Ovary (tissue), 10 donors: ENCODE measurements at places on chromosomes 5 and 9. TPM values are rescaled to one million over a fixed set of nuclear protein-coding genes. Genes with fewer than 3 reads are reported as not detected.
A peak's percentile ranks its signal among the peaks of the same experiment; 100 is the strongest.

DNA sequence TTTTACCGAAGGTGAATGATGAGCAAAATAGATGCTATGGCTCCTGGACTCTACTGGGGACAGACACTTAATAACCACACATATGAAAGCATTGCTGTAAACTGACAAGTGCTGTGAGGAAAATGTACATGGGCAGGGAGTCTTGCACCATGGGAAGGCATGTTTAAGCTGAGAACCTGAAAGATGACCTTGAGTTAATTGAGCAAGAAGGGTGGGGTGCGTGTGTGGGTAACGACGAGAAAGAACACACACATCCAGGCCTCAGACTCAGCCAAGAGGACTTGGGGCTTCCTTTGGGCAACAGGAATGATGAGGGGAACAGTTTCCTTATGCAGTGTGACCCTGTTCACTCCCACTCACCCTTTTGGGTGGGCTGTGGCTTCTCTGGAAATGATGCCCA lies 73.1 kb downstream of the HSPA4 start:
- DNase-seq = no peak

DNA sequence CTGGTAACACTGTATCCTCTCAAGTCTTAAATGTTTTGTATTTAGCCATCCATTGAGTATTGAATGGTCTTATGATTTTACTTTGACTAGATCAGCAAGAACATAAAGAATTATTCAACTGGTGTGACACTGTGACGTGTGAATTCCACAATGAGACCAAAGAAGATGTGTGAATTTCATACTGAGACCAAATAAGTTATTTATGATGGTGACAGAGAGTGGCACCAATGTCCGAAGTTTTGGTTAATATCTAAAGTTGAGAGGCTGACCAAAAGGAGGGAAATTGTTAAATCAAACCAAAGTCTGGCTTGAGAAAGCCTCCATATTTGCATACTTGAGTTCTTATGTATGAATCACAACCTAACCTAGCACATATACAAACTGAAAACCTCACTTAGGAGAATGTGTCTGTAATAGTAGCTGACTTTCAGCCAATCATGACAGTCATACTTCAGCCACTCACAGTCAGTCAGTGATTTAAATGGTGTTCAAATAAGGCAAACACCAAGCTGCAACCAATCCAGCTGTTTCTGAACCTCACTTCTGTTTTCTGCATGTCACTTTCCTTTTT lies 31.5 kb upstream of the FAM170A start:
- DNase-seq = no peak

- no peak for DNase-seq
These were observed 15.8 kb upstream of the TIFAB start for GRCh38 chr5:135467871-135468485.

The PCDHA1 gene
- polyA plus RNA-seq = not detected

DNA sequence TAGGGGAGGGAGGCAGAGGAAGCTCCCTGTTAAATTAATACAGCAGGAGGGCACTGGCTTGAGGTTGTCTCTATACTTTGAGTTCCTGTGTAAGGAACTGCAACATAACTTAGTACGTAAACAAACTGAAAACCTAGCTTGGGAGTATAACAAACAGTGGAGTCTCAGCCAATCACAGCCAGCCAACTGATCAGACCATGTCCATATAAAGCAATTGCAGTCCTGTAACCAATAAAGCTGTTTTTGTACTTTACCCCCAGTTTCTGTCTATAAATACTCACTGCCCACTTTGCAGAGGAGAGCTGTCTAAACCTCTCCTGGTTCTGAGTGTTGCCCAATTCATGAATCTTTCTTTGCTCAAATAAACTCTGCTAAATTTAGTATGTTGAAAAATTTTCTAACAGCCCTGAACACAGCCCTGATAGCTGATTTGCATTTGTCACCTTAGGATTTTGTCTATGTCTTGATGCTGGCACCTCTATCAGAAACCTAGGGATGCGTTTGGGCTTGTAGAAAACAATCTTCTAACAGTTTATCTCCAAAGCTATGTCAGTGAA lies 39.9 kb downstream of the GDNF start:
- DNase-seq = no peak

The SLCO6A1 gene
- not detected for polyA plus RNA-seq

GRCh38 chr5:639584-640213 lies 27.6 kb downstream of the CEP72 start:
- DNase-seq = no peak

GRCh38 chr9:125990793-125991220 lies 243.6 kb downstream of the PBX3 start:
- DNase-seq = peak; percentile 28
